ENCODE measurements at places on chromosomes 1 and 21.

GRCh38 chr21:27219068-27219467 lies 252.2 kb upstream of the ADAMTS5 start:
- DNase-seq, result no peak

DNA sequence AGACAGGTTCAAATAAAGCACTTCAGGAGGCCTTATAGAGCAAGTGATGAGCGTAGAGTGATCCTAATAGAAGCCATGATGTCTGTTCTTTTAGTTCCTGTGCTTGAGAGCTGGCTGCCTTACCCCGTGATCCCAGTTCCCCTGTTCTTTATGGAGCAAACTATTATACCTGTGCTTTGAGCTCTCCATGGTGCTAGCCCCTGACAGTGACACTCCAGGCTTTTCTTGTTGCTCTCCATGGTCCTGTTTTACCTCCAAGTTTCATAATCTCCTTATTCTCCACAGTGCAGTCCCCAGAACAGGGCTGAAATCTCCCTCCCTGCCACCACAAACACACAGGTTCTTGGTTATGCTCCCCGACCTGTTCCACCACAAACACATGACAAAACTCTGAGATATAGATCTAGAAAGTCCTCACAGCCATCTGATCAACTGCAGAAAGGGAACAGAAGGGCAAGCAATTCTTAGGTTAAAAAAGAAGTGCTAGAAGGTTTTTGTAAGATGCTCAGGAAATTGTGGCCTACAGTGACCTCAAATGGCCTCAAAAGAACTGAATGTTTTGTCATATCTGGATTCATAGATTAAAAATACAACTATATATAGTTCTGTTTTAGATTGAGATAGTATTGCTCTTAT lies 6.0 kb downstream of the CADM3 start:
- peak; percentile 28 for DNase-seq

DNA sequence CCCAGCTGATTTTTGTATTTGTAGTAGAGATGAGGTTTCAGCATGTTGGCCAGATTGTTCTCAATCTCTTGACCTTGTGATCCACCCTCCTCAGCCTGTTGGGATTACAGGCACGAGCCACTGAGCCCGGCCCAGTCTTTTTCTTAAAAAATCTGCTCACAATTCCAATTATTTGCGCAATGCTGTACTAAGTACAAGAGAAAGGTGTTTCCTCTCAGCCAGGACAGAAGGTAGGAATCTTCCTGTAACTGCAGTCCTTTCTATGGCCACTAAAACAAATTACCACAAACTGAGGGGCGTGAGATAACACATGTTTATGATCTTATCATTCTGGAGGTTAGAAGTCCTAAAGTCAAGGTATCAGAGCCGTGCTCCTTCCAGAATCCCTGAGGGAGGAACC lies 6.9 kb upstream of the CBR3 start:
- DNase-seq, result no peak

- no peak for DNase-seq
These were observed 29.6 kb downstream of the UBE2G2 start for GRCh38 chr21:44771896-44772525.

DNA sequence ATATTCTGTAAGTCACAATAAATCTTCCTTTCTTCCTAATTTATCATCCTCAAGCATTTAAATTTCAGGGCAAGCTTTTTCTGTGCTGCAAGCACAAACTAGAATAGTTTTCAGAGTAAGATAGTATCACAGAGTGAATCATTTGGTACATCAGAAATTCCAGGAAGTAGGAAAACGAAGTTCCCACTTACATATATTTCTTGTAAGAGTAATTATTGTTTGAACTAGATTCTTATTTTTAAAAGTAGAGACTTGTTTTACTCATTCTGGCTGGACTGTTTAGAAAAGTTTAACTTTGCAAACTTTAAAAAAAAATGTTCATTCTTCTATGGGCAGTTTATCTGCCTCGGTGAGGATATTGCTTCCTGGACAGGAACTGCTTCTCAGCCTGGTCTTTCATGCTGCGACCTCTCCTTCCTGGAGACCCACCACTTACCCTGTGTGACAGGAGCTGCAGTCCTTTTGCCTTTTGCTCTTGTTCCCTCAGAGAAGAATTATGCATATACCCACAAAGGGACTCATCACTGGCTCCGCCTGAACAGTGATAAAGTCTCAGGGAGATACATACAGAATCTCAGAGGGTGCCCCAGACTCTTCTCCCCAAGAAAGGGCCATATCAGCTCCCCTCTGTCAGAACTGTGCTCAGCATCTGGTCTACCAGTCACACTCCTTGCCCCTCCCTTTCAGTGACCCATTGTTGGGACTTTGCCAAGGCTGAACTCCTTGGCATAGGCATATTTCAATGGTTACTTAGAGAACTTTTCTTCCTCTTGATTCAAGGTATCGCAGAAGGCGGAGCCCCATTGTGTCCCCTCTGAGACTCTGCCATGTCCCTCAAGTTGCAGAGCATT lies 102.7 kb upstream of the CD55 start:
- DNase-seq, result no peak

GRCh38 chr1:206700445-206701036 lies 15.8 kb downstream of the MAPKAPK2 start:
- DNase-seq, result no peak

GRCh38 chr1:101257500-101258325 lies 20.9 kb downstream of the S1PR1 start:
- DNase-seq, result no peak

DNA sequence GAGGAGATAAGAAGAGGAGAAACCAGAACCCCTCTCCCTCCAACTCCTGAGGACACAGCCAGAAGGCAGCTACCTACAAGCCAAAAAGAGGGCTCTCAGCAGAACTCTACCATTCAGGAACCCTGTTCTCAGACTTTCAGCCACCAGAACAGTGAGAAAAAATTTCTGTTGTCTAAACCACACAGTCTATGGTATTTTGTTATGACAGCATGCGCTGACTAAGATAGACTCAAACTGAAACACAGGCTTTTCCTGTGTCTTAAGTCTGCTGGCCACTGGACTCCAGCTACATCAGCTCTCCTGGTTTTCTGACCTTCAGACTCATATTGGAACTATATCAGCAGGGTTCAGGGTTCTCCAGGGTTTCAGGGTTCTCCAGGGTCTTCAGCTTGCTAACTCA lies 126.5 kb upstream of the TNFSF4 start:
- no peak for DNase-seq

- DNase-seq, result no peak
These were observed 32.8 kb downstream of the PCNT start for GRCh38 chr21:46356494-46357334.

DNA sequence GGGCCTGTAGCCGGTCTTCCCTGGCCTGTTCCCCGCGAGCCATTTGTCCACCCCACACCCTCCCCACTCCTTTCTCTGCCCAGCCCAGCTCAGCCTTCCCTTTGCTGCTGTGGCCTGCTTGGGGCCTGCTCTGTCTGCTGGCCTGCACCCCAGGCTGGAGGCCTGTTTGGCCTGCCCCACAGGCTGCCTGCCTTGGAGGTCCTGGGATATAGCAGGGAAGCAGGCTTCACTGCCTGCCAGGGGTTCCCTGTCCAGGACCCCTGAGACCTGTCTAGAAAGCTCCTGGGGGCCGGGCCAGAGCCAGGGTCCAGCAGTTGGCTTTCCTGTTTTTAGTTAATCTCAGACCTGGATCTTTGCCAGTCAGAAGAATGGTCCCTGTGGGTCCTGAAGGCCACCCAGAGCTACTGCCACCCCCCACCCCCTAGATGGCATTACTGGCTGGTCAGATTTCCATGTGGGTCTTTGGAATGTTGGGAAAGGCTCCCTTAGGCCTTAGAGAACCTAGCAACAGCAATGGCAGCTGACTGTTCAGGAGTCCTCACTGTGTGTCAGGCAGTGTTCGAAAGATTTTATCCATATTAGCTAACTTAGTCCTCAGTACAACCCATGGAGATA lies 7.7 kb downstream of the ZNF362 start:
- no peak for DNase-seq

- DNase-seq, result no peak
These were observed 15.6 kb downstream of the MRPL37 start for GRCh38 chr1:54215523-54215922.

- no peak for DNase-seq
These were observed 47.0 kb upstream of the BCAR3 start for GRCh38 chr1:93728480-93729131.

- DNase-seq, result no peak
These were observed 131.2 kb downstream of the RHOU start for GRCh38 chr1:228866468-228866867.

Data from CD4-positive, CD25-positive, alpha-beta regulatory T cell (primary cell).